Activated CD8-positive, alpha-beta memory T cell treated with anti-CD3 and anti-CD28 coated beads for 4 hours (primary cell): ENCODE measurements at places on chromosomes 1 and 21.

GRCh38 chr21:29520171-29520570 lies 221.4 kb downstream of the BACH1 start:
- no peak for DNase-seq

DNA sequence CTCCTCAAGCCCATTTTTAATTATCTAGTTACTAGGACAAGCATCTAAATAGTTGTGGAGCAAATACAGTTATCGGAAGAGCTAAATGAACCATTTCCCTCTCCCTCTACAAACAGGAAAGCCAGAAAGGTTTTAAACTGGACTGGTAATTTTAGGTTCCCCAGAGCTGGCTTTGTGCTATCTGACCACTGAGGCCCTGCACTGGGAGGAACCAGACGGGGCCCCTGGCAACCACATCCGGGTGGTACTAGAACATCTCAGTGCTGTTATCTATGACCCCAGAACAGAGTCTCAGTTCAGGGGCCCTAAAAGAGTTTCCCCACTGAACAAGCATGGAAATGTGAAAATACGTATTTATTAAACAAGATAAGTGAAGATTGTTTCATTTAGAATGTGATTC lies 7.7 kb upstream of the RSPH1 start:
- no peak for DNase-seq

GRCh38 chr1:160761886-160762285 lies 22.8 kb downstream of the SLAMF7 start:
- no peak for DNase-seq

GRCh38 chr1:149936170-149936991 lies at the start of gene MTMR11:
TSS of gene MTMR11 (minus strand) at chr1:149936879. CDS start at chr1:149936647, 232 bp downstream.
- no peak for DNase-seq

DNA sequence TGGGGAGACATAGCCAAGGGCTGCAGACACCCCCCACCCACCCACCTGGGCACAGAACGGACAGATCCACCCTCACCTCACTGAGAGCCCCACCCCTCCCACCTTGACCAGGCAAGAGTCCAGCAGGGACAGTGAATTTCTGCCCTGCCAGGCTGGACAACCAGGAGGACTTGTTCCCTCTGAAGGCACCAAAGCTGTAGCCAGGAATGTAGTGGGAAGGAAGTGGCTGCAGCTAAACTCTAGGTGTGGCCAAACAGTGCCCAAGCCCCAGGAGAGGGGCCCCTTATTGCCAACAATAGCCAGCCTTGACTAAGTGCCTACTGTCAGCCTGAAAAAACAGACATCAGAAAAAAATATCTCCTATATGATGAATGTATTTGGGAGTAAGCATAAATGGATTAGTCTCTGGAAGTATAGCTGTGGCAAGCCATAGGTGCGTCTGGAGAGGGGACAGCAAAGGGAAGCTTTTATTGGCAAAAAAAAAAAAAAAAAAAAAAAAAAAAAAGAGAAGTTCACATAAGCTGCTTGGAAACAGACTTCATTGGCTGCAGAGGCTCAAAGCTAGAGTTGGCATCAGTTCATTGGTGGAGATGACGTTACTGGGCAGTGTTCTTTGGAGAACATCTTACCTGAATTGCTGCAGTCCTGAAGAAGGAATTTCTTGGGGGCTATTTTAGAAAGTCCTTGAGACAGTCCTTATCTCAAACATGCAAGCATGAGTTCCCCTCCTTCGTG lies 64.1 kb upstream of the TMEM51 start:
- DNase-seq, result no peak

DNA sequence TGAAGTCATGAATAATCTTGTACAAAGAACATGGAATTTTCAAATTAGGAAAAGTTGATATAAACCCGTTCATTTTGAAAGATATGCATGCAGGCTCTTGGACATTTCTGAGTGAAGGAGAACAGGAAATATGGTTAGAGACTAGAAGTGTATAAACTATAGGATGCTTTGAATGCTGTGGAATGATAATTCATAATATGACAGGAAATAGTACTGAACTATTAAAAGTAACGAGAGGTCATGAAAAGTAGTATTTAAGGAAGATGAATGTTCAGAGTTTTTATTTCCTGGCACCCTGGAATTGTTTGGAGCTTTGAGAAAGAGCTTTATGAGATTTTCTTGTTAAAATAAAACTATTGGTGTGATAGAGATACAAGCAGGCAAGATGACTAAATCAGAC lies 18.7 kb upstream of the CRB1 start:
- DNase-seq, result no peak
